ENCODE measurements at places on chromosomes 7 and 10.

DNA sequence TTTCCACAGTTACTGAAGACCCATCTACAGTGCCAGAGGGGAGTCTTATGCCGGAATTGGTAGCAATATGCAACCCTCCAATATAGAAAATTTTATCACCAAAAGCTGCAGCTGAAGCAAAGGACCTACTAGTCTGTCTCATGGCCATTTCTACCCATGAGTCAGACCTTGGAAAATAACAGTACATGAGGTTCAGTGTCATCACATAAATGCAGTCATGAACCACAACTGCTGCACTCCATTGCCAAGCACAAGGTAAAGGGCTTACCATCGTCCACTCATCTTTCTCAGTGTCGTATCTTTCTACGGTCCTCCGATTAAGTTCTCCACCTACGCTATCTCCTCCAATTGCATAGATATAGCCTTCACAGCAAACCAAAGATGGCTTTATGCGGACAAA lies 21.8 kb downstream of the KBTBD2 start:
- no peak for DNase-seq

DNA sequence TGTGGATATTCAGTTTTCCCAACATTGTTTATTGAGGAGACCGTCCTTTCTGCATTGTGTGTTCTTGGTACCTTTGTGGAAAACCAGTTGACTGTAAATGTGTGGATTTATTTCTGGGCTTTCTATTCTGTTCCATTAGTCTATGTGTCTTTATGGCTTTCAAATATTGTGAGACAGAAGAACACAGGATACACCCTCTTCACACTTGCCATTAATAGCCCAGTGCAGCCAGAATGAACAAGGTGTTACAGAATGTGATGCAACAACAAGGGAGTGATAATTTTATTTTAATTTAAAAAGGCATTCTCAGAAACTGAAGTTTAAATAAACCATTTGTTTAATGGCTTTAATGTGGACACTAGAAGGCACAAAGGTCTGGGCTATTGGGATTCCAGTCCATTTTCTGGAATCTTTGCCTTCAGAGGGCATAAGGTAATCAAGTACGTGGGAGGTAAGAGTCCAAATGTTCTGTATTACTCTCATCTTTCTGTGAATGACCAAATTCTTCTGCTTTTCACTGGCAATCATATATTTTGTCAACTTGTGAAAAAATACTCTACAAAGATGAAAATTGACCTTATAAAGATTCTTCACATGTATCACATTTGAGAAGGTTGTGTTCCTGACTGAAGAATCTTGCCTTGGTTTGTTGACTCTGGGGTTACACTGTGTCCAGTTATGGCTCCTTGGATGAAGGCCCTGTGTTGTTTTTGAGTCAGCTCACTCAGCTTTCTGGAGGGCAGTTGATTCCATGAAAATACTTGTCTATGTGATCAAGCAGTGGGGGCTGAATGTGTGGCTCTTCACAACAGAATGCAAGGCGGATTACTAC lies 962.7 kb downstream of the LRMDA start:
- DNase-seq = no peak

- DNase-seq = no peak
Measured at GRCh38 chr7:23438171-23438570, 32.1 kb downstream of the IGF2BP3 start.

- DNase-seq = no peak
Measured at GRCh38 chr7:5692845-5693278, 88.6 kb downstream of the RNF216 start.

- DNase-seq = no peak
Measured at GRCh38 chr10:131043039-131043691, 268.4 kb downstream of the TCERG1L start.

GRCh38 chr7:84264396-84264795 lies 69.8 kb upstream of the SEMA3A start:
- DNase-seq = no peak

GRCh38 chr10:64630534-64630933 lies 1109.3 kb downstream of the REEP3 start:
- DNase-seq = no peak

- DNase-seq = no peak
Measured at GRCh38 chr10:129891806-129892205, 72.3 kb downstream of the EBF3 start.

- DNase-seq = no peak
Measured at GRCh38 chr7:109751241-109751640, 1181.6 kb downstream of the DNAJB9 start.

DNA sequence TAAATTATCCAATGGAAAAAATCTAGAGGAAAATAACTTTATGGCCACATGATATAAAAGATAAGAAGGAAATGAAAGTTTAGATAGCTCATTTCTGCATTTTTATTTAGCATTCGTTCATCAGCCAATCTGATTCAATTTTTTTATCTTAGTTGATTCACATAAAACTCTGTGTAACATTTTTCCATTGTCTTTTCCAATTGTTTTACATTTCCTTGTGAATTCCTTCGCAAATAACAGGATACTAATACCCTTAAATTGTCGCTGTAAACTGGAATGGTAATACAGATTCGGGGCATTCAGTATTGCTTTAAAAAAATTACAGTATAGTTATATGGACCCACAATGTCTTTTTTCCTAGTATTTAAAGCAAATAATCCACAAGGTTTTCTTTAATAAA lies 136.4 kb downstream of the CUBN start:
- peak; percentile 76 for DNase-seq

GRCh38 chr7:31788445-31788844 lies 101.4 kb downstream of the PPP1R17 start:
- DNase-seq = no peak

GRCh38 chr10:122730238-122730637 lies 30.6 kb upstream of the C10orf120 start:
- no peak for DNase-seq

- peak; percentile 97 for DNase-seq
Measured at GRCh38 chr7:116327752-116328151, 117.4 kb downstream of the TES start.

DNA sequence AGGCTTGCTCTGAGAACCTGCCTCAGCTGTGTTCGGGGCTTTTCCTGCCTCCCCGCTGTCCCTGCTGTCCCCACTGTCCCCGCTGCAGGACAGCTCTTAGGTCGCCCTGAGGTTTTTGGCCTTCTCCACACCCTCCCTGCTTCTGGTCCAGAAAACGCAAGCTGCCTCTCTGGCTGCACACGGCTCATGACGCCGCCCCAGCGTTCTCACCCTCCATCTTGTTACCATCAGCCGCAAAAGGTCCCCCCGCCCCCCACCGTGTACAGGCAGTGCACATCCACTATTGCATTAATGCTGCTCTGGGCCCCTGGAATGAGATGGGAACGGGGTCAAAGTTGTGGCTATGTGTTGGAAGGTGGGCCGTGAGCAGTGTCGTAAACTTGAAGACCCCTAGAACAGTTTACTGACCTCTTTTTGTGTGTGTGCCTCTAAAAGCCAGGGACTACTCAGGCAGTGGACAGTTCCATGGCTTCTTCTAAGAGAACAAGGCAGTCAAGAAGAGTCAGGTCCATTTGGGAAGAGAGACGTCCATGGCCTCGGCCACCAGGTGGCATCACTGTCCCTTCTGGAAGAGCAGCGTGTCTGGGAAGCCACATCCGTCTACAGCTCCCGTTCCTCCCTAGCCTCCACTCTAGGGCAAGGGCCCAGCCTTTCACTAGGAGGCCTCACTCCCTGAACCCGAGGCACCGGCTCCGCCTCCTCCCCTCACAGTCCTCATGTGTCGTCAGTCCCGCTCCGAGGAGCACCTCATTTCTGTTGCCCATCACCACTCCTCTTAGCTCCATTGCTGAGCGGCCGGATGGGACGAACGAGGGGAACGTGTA lies 38.5 kb upstream of the MKRN1 start:
- peak; percentile 60 for DNase-seq
